ENCODE measurements at places on chromosomes 13 and 19.

DNA sequence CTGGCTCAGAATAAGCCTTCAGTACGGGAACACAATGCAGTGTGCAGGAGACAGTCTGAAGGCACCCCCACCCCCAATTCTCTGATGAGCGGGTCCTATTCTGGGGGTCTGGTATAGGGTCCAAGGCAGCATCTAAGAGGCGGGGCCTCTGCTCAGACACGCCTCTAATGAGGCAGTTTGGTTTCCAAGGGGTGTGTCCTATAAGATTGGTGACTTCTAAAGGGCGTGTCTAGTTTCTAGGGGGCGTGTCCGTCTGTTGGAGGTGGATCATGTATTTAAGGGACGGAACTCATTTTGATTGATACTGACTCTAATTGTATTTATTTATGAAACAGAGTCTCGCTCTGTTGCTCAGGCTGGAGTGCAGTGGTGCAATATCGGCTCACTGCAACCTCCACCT lies 8.7 kb downstream of the FIZ1 start:
- no peak for DNase-seq

- DNase-seq, result peak; percentile 61
These were observed 3.7 kb downstream of the SNRPA start for GRCh38 chr19:40754611-40755247.

- DNase-seq, result no peak
These were observed 72.2 kb downstream of the KCTD15 start for GRCh38 chr19:33868788-33869412.

DNA sequence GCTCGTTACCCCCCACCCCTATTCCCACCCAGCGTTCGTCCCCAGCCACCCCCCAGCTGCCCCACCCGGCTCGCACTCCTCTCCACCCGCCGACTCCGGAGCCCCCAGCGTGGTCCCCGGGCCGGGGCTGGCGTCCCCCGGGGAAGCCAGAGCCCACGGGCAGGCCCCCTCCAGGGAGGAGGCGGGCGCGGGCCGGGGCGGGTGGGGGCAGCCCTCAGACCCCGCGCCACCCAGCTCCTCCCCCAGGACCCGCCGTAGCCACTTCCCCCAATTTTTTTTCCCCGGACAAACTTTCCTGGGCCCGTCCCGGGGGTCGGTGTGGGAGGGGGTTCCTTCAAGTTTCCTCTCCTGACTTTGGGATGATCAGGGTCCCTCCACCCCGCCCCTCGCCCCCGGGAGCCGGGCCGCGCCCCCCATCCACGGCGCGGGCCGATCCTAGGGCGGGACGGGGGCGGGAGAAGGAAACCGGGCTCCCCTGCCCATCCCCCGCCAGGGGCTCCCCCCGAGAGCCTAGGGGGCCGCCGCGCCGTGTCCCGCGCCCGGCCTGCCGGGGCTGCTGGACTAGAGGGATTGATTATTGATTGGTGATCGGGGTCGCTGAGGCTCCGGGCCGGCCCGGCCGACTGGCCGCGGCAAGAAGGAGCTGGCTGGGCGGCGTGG lies 927 bp upstream of the TSHZ3 start:
- DNase-seq, result no peak

DNA sequence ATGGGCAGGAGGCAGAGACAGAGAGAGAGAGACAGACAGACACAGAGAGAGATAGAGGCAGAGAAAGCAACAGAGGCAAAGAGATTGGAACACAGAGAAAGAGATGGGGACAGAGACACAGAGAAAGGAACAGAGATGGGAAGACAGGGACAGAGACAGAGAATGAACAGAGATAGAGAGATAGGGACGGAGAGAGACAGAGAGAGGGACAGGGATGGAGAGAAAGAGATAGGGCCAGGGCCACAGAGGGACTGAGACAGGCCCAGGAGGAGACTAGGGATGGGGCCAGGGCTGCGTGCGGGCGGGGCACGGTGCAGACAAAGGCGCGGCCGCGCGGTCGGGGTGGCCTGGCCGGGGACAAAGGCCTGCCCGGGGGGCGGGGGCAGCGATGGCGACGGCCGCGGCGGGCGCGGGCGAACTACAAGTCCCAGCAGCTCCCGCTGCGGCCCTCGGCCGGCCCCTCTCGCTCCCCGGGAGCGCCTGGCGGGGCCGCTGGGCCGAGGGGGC lies at the start of gene ZNF358:
Gene ZNF358, plus strand, starts transcription at position 459 of the 507 bp plus-strand sequence. CDS start 3,140 bp downstream, outside the sequence.
- no peak for DNase-seq

DNA sequence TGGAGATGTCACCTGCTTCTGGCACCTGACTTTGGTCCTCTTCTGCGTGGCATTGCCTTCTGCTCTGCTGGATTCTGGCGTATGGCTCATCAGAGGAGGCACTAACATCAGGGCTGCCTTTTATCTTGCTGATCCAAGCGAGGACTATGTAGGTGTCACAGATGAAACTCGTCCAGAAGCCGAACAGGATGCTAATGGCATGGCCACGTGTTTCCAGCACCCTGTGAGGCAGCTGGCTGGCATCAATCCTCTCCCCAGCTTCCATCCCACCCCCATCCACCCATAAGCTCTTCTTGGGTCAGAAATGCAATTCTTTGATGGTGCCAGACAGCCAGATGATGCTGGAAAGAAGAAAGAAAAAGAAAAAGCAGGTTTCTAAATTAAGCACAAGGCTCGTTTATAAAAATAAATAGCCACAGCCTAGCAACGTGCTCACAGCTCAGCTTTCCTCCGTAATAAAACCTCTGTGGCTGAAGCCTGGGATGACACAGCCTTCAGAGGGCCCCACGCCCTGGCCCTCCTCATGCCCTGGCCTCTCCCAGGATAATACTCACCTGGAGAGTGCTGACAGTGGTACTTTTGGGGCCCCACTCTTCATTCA lies 212.9 kb upstream of the SERP2 start:
- no peak for DNase-seq

- no peak for DNase-seq
These were observed 99.0 kb downstream of the TM9SF2 start for GRCh38 chr13:99600318-99600717.

GRCh38 chr13:112818040-112818697 lies 128.3 kb downstream of the ATP11A start:
- no peak for DNase-seq

DNA sequence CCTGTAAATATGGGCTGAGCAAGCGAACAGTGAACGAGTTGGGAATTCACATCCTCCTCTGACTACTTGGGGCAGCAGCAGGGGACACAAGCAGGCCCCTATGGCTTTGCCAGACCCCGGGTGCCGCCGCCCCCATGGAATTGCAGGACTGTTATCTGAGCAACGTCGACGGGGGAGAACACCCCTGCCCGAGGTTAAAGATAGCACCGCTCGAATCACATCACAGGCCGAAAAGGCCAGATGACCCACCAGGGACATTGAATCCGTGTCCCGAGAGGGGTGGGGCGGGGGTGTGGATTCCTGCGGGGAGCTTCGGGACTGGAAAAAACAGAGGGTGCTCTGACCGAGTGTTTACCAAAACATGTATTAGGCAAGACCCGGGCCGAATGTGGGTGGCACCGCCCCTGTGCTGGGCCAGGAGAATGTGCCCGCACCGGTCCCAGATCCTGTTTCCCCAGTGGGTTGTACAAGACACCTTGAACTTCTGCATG lies 9.1 kb downstream of the FEM1A start:
- DNase-seq, result no peak

DNA sequence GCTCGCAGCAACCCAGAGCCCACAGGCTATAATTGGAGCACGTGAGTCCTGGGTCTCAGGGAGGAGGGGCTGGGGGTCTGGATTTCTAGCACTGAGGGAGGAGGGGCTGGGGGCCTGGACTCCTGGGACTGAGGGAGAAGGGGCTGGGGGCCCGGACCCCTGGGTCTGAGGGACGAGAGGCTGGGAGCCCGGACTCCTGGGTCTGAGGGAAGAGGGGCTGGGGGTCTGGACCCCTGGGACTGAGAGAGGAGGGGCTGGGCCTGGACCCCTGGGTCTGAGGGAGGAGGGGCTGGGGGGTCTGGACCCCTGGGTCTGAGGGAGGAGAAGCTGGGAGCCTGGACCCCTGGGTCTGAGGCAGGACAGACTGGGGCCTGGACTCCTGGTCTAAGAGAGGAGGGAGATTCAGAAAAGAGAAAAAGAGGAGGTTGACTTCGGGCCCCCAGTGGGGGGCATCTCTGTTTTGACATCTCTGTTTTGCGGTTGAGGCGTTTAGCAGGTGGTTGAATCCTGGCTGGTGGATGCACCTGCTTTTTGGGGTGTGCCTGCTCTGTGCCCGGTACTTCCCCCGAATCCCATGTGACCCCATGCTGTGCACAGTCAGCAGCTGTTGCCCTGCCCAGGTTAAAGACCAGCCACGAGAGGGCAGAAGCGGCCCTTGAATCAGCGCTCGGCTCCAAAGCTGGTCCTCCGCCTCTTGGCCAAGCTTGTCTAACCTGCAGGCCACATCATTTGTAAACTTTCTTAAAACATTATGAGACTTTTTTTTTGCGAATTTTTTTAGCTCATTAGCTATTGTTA lies 10.5 kb downstream of the PVR start:
- peak; percentile 20 for DNase-seq

- DNase-seq, result no peak
These were observed 2.0 kb downstream of the SPACA6 start for GRCh38 chr19:51695088-51695487.

DNA sequence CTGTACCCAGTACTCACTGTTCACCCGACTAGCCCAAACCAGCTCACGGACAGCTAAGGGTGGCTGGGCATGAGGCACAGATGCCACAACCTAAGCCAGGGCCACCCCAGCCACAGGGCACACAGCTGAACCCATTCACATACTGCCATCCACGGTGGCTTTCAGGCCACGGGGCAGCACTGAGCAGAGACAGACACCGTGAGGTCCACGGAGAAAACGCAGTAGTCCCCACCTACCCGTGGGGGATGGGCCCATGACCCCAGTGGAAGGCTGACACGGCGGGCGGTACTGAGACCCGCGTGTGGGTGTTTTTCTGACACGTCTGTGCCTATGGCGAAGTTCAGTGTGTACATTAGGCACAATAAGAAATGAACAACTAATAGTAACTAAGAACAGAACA lies 25.5 kb downstream of the IZUMO4 start:
- DNase-seq, result no peak
